ENCODE measurements at places on chromosomes 7 and 10. TPM values are rescaled to one million over a fixed set of nuclear protein-coding genes. Genes with fewer than 3 reads are reported as not detected.

The EPO gene
- total RNA-seq, result not detected

The SPDYE11 gene
- total RNA-seq, result not detected

The TMEM140 gene
- 45.4 TPM for total RNA-seq

The NUTM2E gene
- not detected for total RNA-seq

The C7orf33 gene
- total RNA-seq, result not detected

The RNF148 gene
- 1.2 TPM for total RNA-seq

The TMEM229A gene
- 0.33 TPM for total RNA-seq

The MACC1 gene
- 3.7 TPM for total RNA-seq

The HPS1 gene
- total RNA-seq, result 94.2 TPM

The PNLIP gene
- 1.7 TPM for total RNA-seq

The TRPV5 gene
- total RNA-seq, result not detected

The POLR2J3 gene
- total RNA-seq, result 32.6 TPM

The ADIRF gene
- total RNA-seq, result 37.1 TPM

All from spleen (tissue), 13 donors.